ENCODE measurements at places on chromosomes 4 and X. TPM values are rescaled to one million over a fixed set of nuclear protein-coding genes. Genes with fewer than 3 reads are reported as not detected.

TACR3 gene
- not detected for total RNA-seq

MAGEA2 gene
- not detected for total RNA-seq

IGBP1 gene
- 81.1 TPM for total RNA-seq

PAGE2 gene
- not detected for total RNA-seq

CDS1 gene
- 0.05 TPM for total RNA-seq

STAP1 gene
- not detected for total RNA-seq

C1QTNF7 gene
- not detected for total RNA-seq

CT45A10 gene
- not detected for total RNA-seq

ARMCX5 gene
- 20.8 TPM for total RNA-seq

ANXA10 gene
- 20.5 TPM for total RNA-seq

ZCCHC18 gene
- total RNA-seq = 0.30 TPM

GLRA2 gene
- not detected for total RNA-seq

CHRDL1 gene
- not detected for total RNA-seq
